ENCODE measurements at places on chromosomes 3 and 15. TPM values are rescaled to one million over a fixed set of nuclear protein-coding genes. Genes with fewer than 3 reads are reported as not detected.

Gene SGO1
- 2.2 TPM for polyA plus RNA-seq

Gene CHRM5
- not detected for polyA plus RNA-seq

- peak; percentile 43 for DNase-seq
Measured at GRCh38 chr3:134211797-134212196, 38.9 kb downstream of the RYK start.

DNA sequence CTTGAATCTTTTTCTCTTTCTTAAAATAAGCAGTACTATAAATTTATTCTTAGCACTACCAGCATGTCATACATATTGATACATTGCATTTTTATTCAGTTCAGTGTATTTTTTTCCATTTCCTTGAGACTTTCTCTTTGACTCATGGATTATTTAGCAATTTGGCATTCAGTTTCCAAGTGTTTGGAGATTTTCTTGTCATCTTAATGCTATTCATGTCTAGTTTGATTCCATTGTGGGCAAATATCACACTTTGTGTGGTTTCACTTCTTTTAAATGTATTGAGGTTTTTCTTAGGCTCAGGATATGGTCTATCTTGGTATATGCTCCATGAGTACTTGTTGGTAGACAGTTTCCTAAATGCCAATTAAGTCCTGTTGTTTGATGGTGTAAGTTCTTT is 99.5 kb downstream of the CHRNA7 start:
- DNase-seq, result no peak

GRCh38 chr15:67520321-67521028 is 456 bp upstream of the C15orf61 start:
- DNase-seq, result no peak

DNA sequence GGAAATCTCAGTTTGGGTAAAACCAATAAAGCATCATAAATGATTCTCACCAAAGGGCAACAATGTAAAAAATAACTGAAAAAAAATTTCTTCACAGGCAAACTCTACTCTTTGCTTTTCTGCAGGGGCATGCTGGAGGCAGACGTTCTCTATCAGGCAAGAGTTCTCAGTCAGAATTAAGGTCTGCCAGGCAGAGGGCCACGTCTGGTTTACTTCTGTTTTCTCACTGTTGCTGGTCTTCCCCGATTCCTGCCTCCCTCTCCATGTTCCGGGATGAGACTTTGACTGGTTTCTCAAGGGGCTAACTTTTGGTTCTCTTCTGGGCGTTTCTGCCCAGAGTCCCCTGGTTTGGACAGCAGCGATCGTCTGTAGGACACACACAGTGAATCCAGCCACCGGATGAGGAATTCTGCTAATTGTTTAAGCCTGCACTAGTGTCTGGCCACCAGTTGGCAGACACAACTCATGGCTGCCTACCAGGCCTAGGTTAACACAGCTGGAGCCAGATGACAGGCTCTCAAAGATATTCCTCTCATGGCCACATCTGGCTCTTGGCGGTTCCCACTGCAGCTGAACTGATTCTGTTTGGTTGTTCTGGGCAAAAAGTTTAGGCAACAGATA is 273.1 kb downstream of the FOXP1 start:
- peak; percentile 60 for DNase-seq
